Right lung (tissue), 10 donors: ENCODE measurements at places on chromosomes 5 and 9. TPM values are rescaled to one million over a fixed set of nuclear protein-coding genes. Genes with fewer than 3 reads are reported as not detected.

GRCh38 chr9:127520941-127521918 lies 69.9 kb downstream of the LRSAM1 start:
- peak; percentile 76 for DNase-seq

DNA sequence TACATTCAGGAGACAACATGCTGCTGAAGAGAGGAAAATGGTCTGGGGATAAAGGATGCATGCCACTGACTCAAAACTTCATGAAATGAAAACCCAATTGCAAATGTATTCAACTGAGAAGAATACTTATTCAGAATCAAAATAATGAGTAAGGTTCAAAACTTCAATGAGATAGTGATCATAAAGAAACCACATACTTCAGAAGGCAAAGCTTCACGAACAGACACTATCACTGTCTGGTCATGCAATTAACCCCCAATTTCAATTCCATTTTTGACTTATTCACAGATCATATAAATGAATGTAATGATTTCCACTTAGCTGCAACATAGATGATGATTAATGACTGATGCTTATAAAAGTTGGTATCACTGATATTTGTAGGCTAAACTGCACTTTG lies 33.0 kb upstream of the CTNNAL1 start:
- DNase-seq = no peak

- no peak for DNase-seq
Observed at GRCh38 chr5:5755888-5756287, 333.4 kb downstream of the ICE1 start.

DNA sequence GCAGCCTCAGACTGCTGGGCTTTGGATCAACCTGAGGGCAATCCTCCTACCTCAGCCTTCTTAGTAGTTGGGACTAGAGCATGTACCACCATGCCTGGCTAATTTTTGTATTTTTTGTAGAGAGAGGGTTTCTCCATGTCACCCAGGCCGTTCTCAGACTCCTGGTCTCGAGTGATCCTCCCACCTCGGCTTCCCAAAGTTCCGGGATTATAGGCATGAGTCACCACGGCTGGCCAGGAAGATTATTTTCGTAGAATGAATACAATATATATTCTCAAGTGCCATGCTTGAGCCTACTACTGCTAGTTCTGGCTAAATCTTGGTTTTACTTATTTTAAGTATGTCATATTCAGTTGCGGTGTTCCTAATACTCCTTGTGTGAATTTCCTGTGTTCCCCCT lies 88.2 kb upstream of the CLINT1 start:
- DNase-seq = no peak

DNA sequence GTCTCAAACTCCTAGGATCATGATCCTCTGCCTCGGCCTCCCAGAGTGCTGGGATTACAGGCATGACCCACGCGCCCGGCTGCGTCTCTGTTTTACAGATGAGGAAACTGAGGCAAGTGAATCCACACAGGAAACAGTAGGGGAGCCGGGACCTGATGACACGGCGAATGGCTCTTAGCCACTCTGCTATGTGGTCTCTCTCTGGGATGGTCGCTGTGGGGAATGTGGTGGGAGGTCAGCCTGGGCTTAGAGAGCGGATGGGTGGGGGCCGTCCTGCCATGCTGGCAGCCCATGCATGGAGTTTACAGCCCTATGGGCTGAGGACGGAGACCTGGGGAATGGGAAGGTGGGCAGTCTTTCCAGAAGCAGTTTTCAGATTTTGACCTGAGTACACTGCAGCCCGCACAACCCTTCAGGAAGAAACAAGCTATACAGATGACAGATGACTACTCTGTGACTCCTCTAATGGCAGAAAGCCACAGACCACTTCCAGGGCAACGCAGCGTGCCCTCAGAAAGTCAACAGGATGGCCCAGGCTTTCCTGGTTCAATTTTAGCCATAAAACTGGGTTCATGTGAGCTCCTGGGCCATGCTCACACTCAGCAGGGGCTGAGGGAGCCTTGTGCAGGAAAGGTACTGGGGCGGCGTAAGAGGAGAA lies 136.1 kb upstream of the RAPGEF1 start:
- no peak for DNase-seq

DNA sequence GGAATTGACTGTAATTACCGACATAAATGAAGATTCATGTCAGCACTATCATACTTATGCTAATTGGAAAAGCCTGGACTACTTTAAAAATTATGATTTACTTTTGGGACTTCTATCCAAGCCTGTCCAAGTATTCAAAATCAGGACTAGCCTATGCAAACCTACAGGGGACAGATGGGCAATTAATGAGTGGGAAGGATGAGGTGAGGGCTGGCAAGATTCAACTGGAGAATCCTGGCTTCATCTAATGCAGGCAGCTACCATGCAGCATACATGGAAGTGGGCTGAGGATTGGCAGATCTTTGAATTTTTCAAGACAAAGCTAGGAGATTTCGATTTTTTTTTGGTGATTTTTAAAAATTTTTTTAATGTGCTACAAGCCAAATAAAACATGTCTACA lies 532.6 kb downstream of the CSNK1G3 start:
- DNase-seq = no peak

DNA sequence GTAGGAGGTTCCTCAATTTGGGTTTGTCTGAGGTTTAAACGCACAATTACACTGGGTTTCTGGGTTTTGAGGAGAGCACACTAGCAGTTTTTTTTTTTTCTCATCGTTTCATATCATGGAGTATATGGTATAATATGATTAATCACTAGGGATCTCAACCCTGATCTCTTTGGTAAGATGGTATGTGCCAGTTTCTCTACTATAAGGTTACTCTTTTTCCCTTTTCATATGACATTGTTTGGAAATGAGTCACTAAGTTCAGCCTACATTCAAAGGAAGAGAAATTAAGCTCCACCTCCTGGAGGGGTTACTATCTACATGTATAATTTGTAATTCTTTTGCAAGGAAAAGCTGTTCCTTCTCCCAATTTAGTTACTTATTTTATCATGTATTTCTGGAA lies 35.2 kb downstream of the MTRR start:
- no peak for DNase-seq

DNA sequence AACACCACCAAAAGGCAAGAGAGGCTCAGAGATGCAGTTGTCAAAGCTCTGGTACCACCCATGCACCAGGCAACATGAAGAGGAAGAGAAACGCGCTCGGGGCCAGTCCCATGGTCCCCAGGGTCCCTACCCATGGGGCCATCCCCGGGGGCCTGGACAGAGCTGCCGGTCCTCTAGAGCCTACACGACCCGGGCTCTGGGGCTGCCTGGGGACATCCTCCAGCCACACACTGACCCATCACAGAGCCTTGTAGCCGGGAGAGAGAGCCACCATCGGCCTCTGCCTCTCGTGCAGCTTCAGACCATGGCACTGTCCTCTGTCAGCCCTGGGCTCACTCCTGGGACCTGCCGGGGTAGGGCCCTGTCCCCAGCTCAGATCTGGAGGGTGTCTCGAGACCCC lies 23.7 kb downstream of the VAV2 start:
- no peak for DNase-seq

GRCh38 chr9:137828527-137829259 lies 48.9 kb upstream of the CACNA1B start:
- DNase-seq = peak; percentile 8

DNA sequence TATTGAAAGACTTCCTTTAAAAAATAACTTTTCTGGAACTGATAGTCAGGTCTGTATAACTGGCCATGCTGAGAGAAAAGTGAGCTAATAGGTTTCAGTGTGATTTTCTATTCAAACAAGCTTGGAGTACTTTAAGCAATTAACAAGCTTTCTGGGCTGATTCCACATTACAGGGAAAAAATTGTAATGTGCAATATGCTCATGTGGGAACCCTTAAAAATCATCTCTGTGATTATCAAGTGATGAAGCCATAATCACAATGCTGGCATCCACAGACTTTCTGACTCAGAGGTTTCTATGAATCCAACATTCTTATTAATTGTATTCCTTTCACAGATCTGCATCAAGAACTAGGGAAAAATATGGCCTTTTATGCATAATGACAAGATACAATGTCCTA lies 212.2 kb upstream of the ACO1 start:
- no peak for DNase-seq

GRCh38 chr5:60092671-60093422 lies 199.3 kb upstream of the PDE4D start:
- DNase-seq = no peak

DNA sequence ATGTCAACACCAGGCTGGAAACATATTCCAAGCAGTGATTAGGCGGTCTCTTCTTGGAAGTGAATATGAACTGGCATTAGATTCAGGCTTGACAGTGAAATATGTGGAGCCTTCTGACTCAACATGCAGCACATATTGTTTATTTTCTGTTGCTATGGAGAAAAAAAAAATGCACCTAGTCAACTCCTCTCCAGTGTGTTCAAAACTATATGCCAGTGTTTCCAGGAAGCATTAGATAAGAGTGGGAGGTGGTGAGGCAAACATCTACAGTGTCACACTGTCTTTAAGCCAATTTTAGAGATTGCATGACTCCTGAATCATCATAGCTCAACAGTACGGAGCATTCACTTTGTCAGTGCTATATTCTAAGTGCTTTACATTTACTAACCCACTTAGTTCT lies 117.9 kb downstream of the HCN1 start:
- DNase-seq = no peak

- DNase-seq = no peak
Observed at GRCh38 chr5:116640236-116640635, 65.6 kb upstream of the SEMA6A start.

DNA sequence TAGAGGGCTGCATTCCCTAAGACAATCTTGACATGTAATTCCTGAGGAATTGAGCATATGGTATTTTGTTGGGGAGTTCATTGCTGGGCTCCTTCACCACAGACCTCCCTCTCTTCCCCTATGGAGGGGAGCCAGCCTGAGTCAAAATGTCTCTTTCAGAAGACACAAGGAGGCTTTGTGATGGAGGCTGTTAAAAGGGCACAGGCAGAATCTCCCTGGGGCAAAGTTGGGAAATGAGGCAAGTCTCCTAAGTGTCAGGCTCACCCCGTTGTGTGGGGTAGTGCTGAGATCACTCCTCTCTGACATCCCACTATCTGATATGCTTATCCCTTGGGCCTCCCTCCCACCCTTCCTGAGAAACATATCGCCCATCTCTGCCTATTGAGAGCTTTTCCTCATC lies 30.6 kb downstream of the GFRA3 start:
- no peak for DNase-seq

DNA sequence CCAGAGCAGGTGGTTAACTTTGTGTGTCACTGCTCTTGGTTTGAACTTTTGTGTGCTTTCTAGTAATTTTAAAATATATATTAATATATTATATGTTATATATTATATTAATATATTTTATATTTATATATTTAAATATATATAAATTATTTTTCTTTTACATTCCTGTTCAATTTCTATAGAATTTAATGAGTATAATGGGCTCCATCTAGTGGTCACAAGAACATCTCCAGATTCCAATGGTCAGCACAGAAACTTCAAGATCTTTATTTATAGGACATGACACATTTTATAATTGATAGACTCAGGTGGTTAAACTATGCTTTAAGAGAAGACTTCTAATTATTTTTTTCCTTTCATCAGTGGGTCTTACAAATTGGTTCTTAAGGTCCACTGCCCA lies 39.1 kb downstream of the COL23A1 start:
- no peak for DNase-seq

DNA sequence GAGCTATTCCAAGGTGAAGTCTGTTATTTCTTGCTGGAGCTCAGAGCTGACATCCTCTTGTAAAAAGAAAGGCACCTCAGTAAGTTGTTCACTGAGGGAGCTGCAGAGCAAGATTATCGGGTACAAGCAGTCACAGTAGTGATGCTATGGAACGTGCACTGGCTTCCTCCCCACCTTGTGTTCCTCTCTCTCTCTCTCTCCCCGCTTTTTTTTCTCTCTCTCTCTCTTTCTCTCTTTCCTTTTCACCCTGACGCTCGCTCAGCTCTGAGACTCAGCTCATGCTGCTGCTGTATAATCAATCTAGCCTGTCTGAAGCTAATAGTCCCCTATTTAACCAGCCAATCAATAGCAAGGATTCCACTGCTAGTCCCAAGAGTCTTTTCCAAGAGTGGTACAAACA lies 587.6 kb upstream of the CDH18 start:
- no peak for DNase-seq

Gene DNM1
- polyA plus RNA-seq = 47.7 TPM

Gene REEP2
- 2.4 TPM for polyA plus RNA-seq

Gene IL33
- 89.2 TPM for polyA plus RNA-seq

Gene ARL10
- 19.2 TPM for polyA plus RNA-seq

Gene GNA14
- polyA plus RNA-seq = 10.3 TPM

Gene PDLIM4
- 18.2 TPM for polyA plus RNA-seq

Gene OR1J2
- polyA plus RNA-seq = not detected

Gene SH2D3C
- polyA plus RNA-seq = 41.9 TPM

Gene SOX30
- 0.14 TPM for polyA plus RNA-seq

Gene SMIM3
- polyA plus RNA-seq = 13.8 TPM

Gene IL9
- polyA plus RNA-seq = not detected

Gene TBC1D2
- polyA plus RNA-seq = 24.6 TPM

Gene RASEF
- polyA plus RNA-seq = 9.1 TPM
